CD8-positive, alpha-beta T cell (primary cell): ENCODE measurements at places on chromosomes 3 and 15.

DNA sequence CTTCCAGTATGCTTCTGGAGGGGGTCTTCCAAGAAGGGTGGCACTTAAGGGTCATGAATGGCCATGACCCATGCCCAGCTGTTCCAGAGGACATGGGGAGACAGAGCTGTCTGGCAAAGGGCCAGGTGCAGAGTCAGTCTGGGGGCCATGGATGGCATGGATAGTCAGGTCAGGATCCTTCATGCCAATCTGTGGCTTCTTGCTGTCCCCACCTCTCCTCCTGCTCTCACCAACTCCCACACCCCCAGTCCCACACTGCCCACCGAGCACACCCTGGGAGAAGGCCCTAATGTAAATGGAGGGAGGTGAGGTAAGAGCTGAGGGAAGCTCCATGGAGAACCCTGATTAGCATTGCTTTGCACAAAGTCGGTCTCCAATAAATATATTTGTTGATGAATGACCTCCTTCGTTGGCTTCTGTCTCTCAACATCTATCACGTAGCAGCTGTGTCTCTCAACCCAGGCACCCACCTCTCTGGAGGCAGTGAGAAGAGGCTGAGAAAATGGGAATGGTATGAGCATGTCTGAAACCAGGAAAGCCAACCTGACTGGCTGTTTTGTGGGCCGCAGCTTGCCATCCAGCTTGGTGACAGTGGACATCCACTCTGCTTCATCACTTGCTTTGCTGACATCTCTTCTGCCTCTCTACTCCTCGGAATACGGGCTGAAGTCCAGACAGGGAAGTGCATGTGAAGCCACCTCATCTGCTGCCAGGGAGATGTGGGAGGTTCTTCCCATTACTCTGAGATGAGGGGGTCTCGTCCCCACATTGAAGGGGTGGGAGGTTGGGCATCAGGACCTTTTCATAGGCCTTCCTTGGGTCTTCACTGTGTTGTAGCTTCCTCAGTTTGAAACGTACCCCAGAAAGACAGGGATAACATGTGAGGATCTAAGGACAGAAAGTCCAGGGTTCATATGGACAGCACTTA, 37.7 kb upstream of the RAB6B start:
- DNase-seq, result no peak

- DNase-seq, result no peak
These were observed 7.4 kb downstream of the DPH3 start for GRCh38 chr3:16257309-16257708.

DNA sequence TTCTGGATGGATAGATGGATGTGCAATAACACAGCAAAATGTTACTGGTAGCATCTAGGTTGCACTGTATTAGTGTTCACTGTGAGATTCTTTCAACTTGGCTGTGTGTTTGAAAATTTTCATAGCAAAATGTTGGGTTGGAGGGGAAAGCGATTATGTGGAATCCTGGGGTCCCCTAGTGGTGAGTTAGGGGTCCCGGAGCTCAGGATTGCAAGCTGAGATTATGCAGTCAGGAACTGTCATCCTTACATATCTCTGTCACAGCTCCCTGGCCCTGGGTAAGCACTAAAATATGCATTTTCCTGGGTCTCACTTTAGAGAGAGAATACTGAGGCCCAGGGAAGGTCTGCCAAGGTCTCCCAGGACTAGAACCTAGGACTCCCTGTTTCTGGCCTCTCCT, 77.2 kb downstream of the CEMIP start:
- no peak for DNase-seq

- DNase-seq, result no peak
These were observed 78.4 kb upstream of the LRTM1 start for GRCh38 chr3:55006244-55006676.

DNA sequence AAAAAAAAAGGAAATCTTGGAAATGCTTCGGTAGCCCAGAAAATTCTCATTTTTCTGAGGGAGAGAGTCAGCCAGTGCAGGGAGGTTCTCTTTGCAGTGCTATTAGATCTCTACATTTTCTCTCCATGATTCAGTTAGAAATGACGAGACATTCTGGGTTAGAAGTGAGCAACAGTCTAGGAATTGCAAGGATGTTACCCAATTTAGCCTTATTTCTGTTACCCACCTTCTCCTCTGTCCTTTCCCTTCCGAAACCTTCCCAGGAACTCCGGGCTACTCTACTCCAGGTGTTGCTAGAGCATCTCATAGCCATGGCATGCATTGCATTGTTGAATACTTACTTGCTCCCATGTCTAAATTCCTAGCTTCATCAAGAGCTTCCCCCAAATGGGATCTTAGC, 106.8 kb downstream of the EDEM1 start:
- DNase-seq, result no peak

- DNase-seq, result no peak
These were observed 651 bp downstream of the PLSCR2 start for GRCh38 chr3:146468671-146469149.

DNA sequence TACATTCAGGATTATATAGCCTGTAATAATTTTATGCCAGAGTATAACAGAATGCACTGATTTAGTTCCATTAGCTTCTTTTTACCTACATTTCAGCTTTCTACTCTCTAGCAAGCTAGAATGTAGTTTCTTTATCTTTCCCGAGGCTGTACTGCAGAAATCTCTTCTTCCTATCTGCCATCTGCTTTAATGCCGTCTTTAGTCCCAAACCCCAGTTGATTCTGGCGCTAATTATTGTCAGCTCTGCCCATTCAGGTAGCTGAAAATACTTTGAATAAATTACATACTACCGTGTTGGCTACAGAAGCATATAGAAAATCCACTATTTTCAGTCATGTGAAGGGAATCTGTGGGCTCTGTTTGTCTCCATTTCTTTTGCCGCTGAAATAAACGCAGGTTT, 706.7 kb downstream of the NTRK3 start:
- no peak for DNase-seq

DNA sequence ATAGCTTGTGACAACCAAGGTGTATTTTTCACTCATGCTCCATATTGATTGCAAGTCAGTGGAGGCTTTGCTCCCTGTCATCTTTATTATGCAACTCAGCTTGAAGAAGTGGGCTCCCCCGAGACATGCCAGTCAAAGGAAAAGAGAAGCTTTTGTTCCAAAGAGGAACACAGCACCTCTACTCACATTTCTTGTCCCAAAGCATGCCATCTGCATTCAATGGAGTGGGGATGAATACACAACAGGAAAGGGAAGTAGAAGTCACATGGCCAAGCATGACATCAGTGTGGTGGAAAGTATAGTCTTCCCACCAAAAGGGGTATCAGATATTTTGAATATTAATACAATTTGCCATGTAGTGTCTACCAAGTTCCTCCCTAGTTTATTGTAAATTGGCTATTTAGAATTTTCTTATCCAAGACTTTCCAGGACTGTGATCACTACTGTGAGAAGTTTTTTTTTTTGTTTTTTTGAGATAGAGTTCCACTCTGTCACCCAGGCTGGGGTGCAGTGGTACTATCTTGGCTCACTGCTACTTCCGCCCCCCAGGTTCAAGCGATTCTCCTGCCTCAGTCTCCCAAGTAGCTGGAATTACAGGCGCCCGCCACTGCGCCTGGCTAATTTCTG, 114.5 kb downstream of the GMPS start:
- DNase-seq, result no peak

GRCh38 chr15:58294681-58295254, 137.0 kb upstream of the LIPC start:
- DNase-seq, result no peak

GRCh38 chr3:72997421-72997961, 880 bp downstream of the PPP4R2 start:
- DNase-seq, result peak; percentile 67

- no peak for DNase-seq
These were observed 138.6 kb downstream of the SRGAP3 start for GRCh38 chr3:9110802-9111201.

DNA sequence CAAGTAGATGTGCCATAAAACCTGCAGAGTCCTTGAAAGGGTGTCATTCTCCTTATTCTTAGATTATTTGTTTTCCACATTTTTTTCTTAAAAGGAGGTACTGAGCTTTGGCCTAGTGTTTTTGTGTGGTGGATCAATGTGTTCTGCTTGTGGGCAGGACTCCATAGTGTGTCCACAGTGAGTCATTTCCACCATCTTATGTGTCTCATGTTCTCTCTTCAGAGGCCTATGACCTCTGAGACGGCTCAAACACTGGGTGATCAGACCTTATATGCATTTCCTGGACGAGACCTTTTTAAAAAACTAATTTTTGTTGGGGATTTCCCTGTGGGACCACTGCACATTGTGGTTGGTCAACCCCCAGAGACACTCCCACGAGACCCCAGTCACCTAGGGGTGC, 93.4 kb downstream of the CHCHD4 start:
- no peak for DNase-seq

GRCh38 chr3:134621854-134622253, 29.0 kb downstream of the KY start:
- DNase-seq, result no peak

DNA sequence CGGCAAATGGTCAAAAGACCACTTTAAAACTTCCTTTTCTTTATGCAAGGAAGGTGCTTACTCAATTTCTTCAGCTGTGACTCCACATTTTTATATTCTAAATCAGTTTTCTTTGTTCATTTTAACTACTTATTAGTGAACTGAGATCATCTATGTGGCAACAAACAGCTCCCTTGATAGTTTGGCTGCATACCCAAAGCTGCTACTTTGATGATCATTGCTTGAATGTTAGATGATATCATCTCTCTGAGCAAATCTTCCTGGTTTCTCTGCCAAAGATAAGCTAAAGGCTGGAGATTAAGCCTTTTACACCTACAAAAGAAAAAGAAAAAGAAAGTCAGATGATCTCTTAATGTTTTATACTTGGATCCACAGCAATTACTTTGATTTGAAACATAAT, 95.5 kb downstream of the DPH6 start:
- no peak for DNase-seq
